ENCODE measurements at places on chromosomes 12 and 14.

DNA sequence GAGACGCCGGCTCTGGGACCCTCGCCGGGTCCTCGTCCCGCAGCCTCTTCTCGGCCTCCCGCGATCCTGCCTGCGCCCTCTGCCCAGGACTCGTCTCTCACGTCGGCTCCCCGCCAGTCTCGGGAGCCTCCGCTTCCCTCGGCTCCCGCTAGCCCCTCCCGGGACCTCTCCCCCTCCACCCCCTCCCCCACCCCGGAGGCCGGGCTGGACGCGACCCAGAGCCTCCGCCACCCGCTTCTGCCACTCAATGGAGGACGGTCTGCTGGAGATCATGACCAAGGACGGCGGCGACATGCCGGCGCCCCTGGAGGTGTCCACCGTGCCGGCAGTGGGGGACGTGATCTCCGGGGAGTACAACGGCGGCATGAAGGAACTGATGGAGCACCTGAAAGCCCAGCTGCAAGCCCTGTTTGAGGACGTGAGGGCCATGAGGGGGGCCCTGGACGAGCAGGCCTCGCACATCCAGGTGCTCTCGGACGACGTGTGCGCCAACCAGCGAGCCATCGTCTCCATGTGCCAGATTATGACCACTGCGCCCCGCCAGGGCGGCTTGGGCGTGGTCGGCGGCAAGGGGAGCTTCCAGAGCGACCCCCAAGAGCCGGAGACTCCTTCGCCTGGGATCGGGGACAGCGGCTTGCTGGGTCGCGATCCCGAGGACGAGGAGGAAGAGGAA lies 568 bp downstream of the CCDC184 start:
- DNase-seq = no peak

DNA sequence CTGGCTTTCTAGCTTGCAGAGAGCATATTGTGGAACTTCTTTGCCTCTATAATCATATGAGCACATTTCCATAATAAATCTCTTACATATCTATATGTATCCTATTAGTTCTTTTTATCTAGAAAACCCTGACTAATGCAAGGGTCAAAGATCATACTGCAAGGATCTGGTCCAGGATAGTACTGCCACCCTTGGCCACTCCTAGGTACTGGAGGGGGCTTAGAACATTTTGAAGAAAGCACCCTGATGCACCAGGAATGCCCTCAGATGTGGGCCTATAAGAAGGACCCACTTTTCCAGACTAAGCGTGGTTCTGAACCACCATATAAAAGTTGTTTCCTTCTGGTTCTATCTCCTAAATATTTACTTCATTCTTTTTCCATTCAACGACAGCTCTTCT lies 14.6 kb downstream of the ATXN7L3B start:
- no peak for DNase-seq

DNA sequence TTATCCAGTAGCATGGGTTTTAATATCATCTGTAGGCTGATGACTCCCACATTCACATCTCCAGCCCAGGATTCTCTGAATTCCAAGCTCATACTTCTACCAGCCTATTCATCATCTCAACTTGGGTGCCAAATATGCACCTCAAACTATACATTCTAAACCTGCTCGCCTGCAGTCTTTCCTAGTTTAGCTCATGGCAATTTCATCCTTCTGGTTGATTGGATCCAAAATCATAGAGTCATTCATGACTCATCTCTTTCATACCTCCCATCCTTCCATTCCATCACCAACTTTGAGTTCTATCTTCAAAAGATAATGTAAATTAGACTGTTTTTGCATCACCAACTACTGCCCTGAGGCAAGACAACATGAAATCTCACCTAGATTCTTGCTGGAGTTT lies 99.7 kb upstream of the EGLN3 start:
- no peak for DNase-seq

- no peak for DNase-seq
Measured at GRCh38 chr12:7609495-7609894, 56.2 kb downstream of the APOBEC1 start.

DNA sequence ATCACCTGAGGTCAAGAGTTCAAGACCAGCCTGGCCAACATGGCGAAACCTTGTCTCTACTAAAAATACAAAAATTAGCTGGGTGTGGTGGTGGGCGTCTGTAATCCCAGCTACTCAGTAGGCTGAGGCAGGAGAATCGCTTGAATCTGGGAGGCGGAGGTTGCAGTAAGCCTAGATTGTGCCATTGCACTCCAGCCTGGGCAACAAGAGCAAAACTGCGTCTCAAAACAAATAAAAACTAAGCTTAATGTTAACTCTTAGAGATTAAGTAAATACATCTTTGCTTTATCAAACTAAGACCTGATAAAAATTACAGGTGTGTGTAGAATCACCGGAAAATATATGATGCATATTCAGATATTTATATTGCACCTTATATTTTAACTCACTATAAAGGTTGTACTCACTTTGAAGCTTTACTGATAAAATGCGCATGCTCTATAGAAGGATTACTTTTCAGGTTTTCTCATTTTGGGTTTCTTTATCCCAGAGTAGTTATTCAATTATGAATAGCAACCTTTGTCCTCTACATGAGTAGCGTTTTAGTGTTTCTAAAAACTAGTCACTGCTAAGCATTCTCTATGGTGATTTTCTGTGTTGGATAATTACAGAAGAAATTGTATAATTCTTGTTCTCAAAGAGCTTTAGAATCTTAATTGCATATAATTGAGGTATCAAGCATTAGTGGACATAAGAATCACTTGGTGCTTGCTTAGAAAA lies 9.4 kb downstream of the ARID4A start:
- no peak for DNase-seq

- DNase-seq = no peak
Measured at GRCh38 chr14:91728616-91729183, 3.2 kb downstream of the CATSPERB start.

- no peak for DNase-seq
Measured at GRCh38 chr12:55548756-55549155, 646 bp upstream of the OR6C4 start.

GRCh38 chr12:64459394-64459891 lies 7.5 kb downstream of the TBK1 start:
- no peak for DNase-seq

DNA sequence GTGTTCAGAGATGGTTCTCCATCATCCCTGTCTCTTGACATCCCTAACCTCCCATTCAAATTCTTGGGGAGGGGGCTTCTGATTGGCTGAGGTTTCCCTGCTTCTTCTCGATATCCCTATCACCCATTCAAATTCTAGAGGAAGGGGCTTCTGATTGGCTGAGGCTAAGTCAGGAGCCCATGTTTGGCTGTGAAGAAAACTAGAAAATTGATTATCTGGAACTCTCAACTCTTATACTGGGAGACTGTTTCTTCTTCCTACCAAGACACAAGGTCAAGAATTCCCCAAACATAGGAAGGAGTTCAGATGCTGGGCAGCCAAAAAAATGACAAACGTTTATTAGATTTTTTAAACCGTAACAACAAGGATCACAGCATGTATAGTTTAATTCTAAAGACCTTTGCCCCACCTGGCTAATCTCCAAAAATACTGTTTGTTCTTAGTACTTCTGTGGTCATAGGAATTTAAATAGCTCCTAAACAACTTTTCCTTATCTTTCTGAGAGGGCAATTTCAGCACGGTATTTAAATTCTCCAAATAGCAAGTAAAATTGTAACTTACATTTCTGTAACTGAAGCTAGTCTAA lies 26.4 kb downstream of the SPIC start:
- no peak for DNase-seq

- DNase-seq = no peak
Measured at GRCh38 chr12:24944601-24944975, 4.3 kb downstream of the BCAT1 start.

- no peak for DNase-seq
Measured at GRCh38 chr12:16939871-16940306, 333.9 kb upstream of the LMO3 start.

DNA sequence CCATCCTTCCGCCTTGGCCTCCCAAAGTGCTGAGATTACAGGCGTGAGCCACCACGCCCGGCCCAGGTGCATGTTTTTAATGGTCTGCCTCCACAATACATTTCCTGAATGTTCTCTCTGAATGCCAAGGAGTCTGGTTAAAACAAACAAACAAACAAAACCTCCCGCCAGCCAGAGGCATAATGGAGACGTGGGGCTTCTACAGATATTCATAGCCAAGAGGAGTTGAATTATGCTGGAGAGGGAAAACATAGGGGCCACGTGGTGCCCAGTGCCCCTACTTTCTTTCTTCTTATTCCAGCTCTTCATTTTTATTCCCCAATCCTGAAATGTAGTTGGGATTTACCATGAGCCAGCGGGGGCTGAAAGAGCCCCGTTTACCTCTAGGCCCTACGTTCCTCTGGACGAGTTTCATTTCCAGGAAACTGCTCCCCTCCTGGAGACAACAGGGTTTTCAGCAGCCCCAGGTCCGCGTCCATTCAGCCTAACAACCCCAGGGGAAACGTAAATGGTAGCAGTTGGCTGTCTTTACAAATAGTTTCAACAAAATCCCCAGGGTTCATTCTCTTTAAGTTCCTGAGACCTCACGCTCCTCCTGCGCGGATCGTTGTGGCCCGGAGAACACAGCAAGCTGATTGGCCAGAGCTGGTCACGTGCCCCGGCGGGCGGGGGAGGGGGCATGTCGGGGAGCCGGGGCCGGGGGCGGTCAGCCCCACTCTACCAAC lies 108.5 kb upstream of the ESRRB start:
- no peak for DNase-seq

DNA sequence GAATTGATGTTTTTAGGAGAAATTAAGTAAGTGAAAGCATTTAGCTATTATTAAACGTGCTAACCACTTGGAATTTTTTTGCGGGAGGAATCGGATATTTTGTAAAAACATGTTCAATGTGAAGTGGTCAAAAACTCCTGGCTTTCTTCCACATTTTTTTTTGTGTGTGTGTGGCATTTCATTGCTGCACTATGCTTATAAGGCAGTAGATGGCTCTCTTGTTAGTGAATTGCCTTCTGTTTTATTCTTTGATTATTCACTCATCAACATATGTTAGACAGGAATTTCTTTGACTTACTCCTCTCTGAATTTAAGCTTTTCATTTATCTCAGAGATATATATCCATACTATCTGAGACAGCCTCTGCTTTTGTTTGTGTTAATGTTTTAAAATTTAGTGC lies 71.3 kb downstream of the DERA start:
- no peak for DNase-seq

Measured in activated CD4-positive, CD25-positive, alpha-beta regulatory T cell treated with anti-CD3 and anti-CD28 coated beads, Interleukin-2, amount 50 U/mL, for 16 hours (primary cell).